ENCODE measurements at places on chromosomes 1 and 21.
A peak's percentile ranks its signal among the peaks of the same experiment; 100 is the strongest.

DNA sequence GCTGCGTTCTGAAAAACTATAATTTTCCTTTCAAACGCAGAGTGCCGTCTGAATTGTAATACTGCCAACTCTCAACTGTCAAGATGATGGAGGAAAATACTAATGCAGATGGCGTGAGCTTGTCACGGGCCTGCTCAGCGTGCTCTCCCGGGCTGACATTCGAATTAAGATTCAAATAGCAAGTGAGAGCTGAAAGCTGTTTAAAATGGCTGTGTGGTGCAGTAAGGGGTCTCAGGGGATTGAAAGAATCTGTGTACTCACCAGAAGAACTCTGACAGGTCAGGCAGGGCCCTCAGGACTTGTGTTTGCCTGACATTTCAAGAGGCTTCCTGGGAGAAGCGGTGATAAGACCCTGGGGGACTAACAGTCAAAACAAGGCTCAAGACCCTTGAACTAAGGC is 33.1 kb downstream of the ZMYND12 start:
- DNase-seq = no peak

DNA sequence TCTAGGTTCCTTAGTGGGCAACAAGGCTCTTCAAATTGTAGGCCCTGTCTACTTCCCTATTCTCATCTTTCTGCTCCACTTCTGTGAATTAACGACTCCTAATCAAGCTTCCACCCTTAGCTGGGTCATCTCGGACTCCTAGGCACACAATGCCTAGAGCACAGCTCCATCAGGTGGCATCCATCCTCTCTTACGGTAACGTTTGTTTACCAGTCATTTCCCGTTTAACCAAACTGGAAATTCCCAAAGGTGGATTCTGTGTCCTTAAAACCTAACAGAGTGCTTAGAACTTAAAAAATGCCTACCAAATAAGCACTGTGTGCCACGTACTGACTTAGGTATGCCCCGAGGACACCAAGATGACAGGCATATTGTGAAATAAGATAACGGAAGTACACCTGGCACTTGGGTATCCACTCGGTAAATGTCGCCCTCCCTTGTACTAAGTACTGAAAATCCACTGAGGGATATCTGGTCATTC is 1.5 kb downstream of the PARP1 start:
- peak; percentile 44 for DNase-seq

DNA sequence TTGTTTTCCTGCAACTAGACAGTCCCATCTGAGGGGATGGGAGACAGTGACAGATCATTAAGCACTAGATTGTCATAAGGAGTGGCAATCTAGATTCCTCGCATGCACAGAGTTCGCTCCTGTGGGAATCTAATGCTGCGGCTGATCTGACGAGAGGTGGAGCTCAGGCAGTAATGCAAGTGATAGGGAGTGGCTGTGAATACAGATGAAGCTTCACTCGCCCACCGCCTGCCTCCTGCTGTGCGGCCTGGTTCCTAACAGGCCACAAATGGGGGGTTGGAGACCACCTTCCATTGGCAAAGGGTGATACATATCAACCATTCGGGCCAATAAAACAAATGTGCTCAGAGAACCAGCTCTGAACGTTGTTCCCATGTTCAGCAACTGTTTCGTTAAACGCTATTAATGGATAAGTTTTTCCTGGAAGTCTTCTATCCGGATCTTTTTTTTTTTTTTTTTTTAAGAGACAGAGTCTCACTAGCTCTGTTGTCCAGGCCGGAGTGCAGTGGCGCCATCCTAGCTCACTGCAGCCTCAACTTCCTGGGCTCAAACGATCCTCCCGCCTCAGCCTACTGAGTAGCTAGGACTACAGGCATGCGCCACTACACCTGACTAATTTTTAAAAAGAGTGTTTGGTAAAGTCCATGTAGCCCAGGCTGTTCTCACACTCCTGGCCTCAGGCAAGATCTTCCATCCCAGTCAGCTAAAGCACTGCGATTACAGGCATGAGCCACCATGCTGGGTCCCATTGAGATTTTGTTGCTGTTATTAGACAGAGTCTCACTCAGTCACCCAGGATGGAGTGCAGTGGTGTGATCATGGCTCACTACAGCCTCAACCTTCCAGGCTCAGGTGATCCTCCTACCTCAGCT is 8.7 kb upstream of the RSRP1 start:
- DNase-seq = no peak

DNA sequence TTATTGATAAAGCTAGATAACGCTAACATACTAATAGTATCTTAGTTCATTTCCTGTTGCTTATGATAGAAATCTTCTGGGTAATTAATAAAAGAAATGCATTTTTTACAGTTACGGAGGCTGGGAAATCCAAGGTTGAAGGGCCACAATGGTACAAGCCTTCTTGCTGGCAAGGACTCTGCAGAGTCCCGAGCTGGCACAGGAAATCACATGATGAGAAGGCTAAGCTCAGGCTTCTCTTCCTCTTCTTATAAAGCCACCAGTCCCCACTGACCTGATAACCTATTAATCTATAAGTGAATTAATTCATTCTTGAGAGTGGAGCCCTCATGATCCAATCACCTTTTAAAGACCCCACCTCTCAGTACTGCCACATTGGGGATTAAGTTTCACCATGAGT is 82.6 kb downstream of the GPR161 start:
- no peak for DNase-seq

DNA sequence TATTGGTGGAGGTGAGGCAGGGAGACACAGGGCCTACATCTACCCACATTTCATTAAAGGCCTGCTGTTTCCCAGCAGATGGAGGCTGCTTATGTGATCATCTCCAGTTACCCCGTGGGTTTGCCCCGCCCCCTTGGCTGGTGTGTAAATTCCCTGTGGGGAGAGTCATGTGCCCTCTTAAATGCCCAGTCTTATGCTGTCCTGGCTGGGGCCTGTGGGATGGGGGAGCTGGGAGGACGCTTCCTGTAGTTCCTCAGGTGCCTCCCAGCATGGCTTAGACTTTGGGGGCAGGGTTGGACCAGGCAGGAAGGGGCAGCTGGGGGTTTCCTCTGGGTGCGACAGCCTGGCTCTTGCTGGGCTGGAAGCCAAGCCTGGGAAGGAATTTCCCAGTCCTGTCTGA is 15.5 kb upstream of the CITED4 start:
- peak; percentile 46 for DNase-seq

DNA sequence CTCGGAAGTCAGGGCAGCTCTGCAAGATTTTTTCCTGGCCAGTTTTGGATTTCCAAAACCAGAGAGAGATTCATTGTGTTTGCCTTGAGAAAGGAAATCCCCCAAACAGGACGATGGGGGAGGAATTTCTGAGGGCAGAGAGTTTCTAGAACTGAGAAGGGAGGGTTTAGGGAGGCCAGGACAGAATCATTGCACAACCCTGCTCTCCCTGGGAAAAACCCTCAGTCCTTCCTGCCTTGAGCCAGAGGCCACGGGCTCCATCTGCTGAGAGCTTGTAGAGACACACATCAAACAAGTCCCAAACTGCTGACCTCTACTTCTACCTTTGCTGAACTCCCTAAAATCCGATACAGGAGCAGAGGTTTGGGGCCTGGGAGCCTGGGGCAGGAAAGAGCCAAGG is 99.7 kb downstream of the NMNAT2 start:
- DNase-seq = peak; percentile 31

DNA sequence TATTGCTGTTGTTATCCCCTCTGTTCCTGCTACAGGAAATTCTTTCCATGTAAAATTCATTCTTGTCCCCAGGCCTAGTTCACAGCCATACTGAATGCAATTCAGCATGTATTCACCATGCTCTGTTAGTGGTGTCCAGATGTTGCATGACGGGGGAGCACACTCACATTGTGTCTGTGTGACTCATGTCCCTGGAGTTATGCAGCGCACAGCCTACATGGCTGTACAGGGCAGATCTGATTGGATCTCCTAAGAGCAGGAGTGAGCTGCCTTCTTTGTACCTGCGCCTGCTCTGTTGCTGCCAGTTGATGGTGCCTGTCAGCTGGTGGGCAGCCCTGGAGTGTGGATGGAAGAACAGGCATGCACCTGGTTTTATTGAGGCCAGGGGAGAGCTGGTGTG is 17.6 kb downstream of the HTR6 start:
- no peak for DNase-seq

DNA sequence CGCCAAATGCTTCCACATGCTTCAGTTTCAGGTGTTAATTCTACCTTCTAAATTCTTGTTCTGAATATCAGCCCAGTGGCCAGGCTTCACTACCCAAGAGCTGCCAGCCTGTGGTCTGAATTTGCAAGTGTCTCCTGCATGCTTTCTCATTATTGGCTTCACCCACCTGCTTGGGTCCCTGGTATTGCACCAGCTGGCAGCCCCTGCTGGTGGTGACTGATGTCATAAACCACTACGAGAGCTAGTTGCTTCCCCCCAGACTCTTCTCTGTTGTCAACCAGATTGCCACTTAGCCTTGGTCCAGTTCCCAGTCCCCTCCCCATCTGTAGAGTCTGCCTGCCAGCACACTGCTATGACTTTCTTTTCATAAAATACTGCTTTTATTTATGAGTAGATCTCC is 197.7 kb upstream of the DUSP10 start:
- DNase-seq = no peak

- no peak for DNase-seq
Measured at GRCh38 chr21:40641042-40641441, 205.9 kb downstream of the DSCAM start.

DNA sequence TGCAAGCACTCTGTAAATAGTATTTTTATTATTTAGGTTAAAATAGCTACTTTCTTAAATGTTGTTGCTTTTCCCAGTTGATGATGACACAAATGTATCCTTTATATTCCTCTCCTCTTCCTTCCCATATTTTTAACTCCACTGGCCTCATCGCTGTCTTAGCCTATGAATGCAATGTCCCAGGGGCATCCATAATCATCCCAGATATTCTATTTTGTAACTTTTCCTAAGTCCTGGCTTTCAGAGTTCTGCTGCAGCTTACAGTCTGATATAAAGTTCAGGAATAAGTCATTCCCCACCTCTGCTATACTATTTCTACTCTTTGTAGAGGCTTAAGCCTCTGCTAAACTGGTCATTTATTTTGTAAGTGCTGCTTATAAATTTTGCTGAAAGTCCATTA is 58.3 kb downstream of the ASTN1 start:
- DNase-seq = no peak

GRCh38 chr1:158799689-158800088 is 18.7 kb upstream of the OR6N2 start:
- DNase-seq = no peak
